Mesenchymal stem cell (in vitro differentiated cells and primary cell): ENCODE measurements at places on chromosomes 4 and X.

GRCh38 chr4:167282171-167282864 is 48.0 kb upstream of the SPOCK3 start:
- no peak overlapping the region for H3K4me3 ChIP-seq
- H3K27me3 ChIP-seq: no peaks in the 10 kb centered on the region

DNA sequence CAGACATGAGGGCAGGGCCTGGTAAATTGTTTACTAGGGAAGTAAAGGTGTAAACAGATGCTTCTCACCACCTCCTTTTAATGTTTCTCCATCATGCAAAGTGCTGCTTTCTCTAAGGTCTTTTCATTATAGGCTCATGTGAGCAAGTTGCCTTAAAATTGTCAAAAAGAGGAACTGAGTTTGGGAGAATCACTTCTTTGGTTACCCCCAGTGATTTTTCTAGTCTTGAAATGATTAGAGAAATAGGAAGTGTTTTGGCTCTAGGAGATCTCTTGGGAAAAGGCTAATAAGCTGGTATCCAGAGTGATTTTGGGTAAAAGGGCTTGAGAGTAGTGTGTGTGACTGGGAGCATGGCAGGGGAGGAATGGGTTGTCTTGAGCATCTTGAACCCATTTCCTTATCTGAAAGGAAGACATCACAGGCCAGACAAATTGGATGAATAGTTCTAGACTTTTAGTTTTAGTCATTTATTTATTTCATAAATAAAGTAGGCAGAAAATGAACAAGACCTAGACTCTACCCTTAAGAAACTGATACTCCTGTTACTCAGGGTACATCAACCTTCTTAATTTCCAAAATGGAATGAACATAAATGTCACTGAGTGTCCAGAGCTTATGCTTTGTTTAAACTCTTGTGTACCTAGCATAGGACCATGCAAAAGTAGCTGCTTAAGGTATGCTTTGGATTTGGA is 14.2 kb downstream of the GRPR start:
- peaks cover 17% of the 10 kb centered on the region for H3K27me3 ChIP-seq
- no peaks in the 10 kb centered on the region for H3K36me3 ChIP-seq
- no peaks in the 10 kb centered on the region for H3K4me1 ChIP-seq
- no peak for DNase-seq
- no peak overlapping the region for H3K27ac ChIP-seq

DNA sequence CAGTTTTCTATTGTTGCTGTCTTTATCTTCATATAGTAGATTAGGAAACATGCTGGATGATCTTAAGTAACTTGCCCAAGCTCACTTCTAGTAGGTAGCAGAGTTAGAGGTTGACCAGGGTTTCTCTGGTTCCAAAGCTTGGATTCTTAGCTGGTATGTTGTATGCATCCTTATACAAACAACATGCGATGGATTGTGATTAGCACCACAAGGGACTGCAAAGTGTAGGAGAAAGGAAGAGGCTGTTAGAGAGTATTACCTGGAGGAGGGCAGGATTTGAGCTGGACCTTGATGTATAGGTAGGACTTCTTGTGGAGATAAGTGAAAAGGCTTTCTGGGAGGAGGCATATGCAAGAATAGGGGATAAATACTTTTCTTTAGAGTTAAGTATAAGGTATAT is 5.6 kb downstream of the STIM2 start:
- no peaks in the 10 kb centered on the region for H3K36me3 ChIP-seq
- DNase-seq: no peak
- no peaks in the 10 kb centered on the region for H3K4me1 ChIP-seq

DNA sequence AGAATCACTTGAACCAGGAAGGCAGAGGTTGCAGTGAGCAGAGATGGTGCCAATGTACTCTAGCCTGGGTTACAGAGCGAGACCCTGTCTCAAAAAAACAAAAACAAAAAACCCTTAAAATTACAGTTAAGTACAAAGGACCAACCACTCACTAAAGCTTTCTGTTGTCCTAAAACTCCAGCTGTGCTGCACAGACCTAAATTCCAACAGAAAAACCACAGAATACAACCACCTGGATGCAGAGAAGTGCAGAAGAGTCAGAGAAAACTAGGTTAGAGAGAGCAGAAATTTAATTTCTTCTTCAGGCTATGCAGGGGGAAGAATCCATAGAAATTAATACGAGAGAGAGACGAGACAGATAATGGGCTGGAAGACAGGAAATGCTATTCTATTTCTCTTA is 376.8 kb upstream of the CXorf51A start:
- H3K27me3 ChIP-seq: no peaks in the 10 kb centered on the region
- no peaks in the 10 kb centered on the region for H3K36me3 ChIP-seq

DNA sequence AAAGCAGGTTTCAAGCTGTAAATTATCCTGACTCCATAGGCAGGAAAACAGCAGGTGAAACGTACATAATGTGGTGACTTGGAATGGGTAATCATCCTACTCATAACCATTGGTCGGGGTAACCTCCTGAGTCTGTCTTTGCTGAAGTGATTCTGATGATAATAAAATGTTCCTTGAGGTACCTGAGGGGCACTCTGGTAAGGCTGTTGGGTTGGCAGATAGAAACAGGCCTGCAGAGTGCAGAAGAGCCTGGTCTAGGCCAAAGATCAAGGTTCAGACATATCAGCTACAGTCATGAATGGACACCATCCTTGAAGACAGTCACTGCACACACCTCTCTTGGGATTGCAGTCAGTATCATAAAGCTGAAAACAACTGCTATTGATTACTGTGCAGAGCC is 174.7 kb upstream of the RPL34 start:
- no peak overlapping the region for H3K4me3 ChIP-seq
- H3K27ac ChIP-seq: no peak overlapping the region
- H3K36me3 ChIP-seq: no peaks in the 10 kb centered on the region

- H3K4me1 ChIP-seq: no peaks in the 10 kb centered on the region
- no peak for DNase-seq
- H3K27ac ChIP-seq: no peak overlapping the region
- no peaks in the 10 kb centered on the region for H3K27me3 ChIP-seq
- no peaks in the 10 kb centered on the region for H3K36me3 ChIP-seq
- H3K4me3 ChIP-seq: no peak overlapping the region
Observed at GRCh38 chr4:37540486-37540885, 145.7 kb downstream of the RELL1 start.

- DNase-seq: no peak
- peak overlapping the region; percentile 93 for H3K27ac ChIP-seq
- H3K4me3 ChIP-seq: no peak overlapping the region
- H3K4me1 ChIP-seq: no peaks in the 10 kb centered on the region
- H3K36me3 ChIP-seq: no peaks in the 10 kb centered on the region
Observed at GRCh38 chr4:11618666-11619282, 190.1 kb upstream of the HS3ST1 start.

GRCh38 chr4:37243722-37244582 is 591 bp upstream of the NWD2 start:
- H3K4me1 ChIP-seq: peaks cover 12% of the 10 kb centered on the region
- peak; percentile 3 for DNase-seq
- no peak overlapping the region for H3K4me3 ChIP-seq
- H3K36me3 ChIP-seq: no peaks in the 10 kb centered on the region
- peaks cover 30% of the 10 kb centered on the region for H3K27me3 ChIP-seq

- peak overlapping the region; percentile 60 for H3K27ac ChIP-seq
- H3K4me3 ChIP-seq: no peak overlapping the region
- no peaks in the 10 kb centered on the region for H3K36me3 ChIP-seq
- H3K27me3 ChIP-seq: no peaks in the 10 kb centered on the region
- no peaks in the 10 kb centered on the region for H3K4me1 ChIP-seq
Observed at GRCh38 chrX:3166670-3167455, 125.6 kb downstream of the ARSF start.

DNA sequence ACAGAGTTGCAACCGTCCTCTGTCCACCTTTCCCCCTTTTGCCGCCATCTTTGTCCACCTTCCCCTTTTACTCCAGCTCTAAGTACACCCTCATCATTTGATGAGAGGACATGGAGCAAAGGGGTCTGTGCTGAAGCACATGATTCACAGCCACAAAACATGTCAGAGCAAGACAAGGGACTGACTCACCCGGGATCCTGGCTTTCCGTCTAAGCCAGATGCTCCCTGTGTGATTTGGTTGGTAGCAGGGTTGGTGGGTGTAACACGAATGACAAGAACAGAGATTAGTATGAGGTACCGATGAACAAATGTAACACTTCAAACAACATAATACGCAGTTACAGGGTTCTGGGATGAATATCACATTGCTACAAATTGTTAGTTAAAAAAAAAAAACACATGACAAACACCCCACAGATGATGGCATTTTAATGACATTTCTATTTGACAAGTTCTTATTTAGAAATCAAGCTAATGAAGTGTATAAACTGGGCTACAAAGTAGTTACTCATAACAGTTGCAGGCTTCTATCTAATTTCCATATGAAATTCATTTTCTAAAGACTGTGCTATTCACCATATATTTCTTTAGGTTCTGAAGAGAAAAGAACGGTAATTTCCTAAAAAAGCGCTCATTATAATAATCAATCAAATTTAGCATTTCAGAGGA is 71.4 kb upstream of the ETNPPL start:
- H3K4me3 ChIP-seq: no peak overlapping the region
- H3K27me3 ChIP-seq: no peaks in the 10 kb centered on the region
- H3K36me3 ChIP-seq: no peaks in the 10 kb centered on the region
- DNase-seq: peak; percentile 67
- no peak overlapping the region for H3K27ac ChIP-seq

DNA sequence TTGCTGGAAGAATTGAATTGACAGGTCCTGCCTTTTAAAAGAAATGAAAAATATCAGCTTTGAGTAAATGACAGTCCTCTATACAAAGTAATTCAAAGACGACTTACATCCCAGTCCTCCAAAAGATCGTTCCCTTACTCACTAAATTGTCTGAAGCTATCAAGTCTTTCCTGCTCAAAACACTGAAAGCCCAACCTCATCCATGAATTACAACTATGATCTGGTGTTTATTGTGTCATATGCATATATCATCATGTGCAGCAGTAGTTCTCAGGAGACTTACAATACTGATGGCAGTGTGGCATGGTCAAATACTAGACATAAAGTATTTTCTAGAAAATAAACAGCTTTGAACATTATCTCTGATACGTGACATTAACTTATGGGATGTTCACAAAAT is 97.8 kb downstream of the PDGFC start:
- H3K4me3 ChIP-seq: no peak overlapping the region
- no peak overlapping the region for H3K27ac ChIP-seq
- no peaks in the 10 kb centered on the region for H3K27me3 ChIP-seq
- DNase-seq: no peak
- peaks cover 3% of the 10 kb centered on the region for H3K4me1 ChIP-seq

DNA sequence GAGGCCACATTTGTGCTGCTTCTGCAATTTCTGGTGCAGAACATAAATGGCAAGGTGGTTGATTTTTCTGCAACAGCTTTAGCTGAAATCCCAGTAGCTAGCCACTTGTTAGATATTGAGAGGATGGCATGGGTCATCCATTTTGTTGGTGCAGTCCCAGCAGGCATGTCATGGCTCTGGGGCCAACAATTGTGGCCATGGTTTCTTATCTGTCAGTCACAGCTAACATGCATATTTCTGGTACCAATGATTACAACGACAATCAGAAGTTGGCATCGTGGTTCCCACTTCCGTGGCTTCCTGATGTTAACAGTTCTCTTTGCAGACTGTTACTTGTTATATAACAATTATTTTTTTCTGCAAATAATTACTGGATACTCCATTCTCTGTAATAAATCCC is 42.8 kb upstream of the PRKG2 start:
- H3K4me3 ChIP-seq: no peak overlapping the region
- no peaks in the 10 kb centered on the region for H3K36me3 ChIP-seq
- no peaks in the 10 kb centered on the region for H3K27me3 ChIP-seq
- no peak overlapping the region for H3K27ac ChIP-seq
- no peak for DNase-seq
- H3K4me1 ChIP-seq: peaks cover 4% of the 10 kb centered on the region

GRCh38 chr4:155974476-155974749 is 20.7 kb upstream of the CTSO start:
- no peaks in the 10 kb centered on the region for H3K27me3 ChIP-seq
- no peaks in the 10 kb centered on the region for H3K36me3 ChIP-seq
- DNase-seq: no peak

DNA sequence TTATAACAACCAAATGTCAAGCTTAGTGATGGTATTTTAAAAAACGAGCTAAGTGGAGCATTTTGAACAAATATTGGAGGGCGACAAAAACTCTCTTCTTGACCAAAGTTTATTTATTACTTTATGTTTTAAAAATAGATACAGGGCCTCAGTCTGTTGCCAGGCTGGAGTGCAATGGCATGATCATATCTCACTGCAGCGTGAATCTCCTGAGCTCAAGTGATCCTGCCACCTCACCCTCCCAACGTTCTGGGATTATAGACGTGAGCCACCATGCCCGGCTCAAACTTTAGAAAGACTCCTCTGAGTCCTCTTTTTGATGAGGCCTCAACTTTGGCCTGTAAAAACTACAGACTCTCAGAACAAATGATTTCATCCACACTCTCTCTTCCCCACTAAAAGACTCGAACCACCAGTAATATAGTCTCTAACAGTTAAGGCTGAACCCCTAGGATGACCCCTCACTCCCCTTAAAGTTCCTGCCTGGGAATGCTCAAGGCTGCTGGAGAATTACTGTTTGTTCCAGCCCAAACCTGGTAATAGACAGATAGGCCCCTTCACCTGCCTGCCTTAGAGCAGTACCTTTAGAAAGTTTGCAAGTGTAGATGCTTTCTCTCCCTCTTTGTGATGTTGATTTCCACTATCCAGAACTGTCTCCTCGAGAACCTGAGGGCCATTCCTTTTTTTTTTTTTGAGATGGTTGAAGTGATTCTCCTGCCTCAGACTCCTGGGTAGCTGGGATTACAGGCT is 55.3 kb upstream of the HPSE start:
- H3K4me3 ChIP-seq: no peak overlapping the region
- H3K27ac ChIP-seq: no peak overlapping the region
- H3K4me1 ChIP-seq: no peaks in the 10 kb centered on the region

DNA sequence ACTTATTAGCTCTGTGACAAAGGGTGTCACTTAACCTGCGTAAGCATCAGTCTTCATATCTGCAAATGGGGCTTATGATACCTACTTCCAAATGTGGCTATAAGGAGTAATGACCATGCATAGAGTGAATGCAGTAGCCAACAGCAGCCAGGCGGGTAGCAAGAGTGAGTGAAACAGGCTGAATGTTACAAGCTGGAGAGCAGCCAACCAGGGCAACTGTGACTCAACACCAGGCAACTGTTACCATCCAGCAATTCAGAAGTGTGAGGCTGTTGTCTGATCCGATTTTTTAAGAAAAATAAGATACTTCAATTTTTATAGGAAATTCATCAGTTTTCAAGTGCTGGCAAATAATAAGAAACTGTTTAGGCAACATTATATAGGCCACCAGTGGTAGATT is 270.2 kb upstream of the TAPT1 start:
- no peak overlapping the region for H3K4me3 ChIP-seq
- H3K4me1 ChIP-seq: no peaks in the 10 kb centered on the region
- DNase-seq: peak; percentile 22
- peaks cover 14% of the 10 kb centered on the region for H3K36me3 ChIP-seq
- no peak overlapping the region for H3K27ac ChIP-seq
- H3K27me3 ChIP-seq: no peaks in the 10 kb centered on the region

GRCh38 chr4:3683077-3683743 is 83.0 kb upstream of the ADRA2C start:
- H3K4me3 ChIP-seq: no peak overlapping the region
- no peaks in the 10 kb centered on the region for H3K36me3 ChIP-seq
- no peak overlapping the region for H3K27ac ChIP-seq
- H3K27me3 ChIP-seq: peaks cover 54% of the 10 kb centered on the region
- H3K4me1 ChIP-seq: peaks cover 1% of the 10 kb centered on the region
